Urothelium cell line (cell line): ENCODE measurements at places on chromosomes 1 and 21.

DNA sequence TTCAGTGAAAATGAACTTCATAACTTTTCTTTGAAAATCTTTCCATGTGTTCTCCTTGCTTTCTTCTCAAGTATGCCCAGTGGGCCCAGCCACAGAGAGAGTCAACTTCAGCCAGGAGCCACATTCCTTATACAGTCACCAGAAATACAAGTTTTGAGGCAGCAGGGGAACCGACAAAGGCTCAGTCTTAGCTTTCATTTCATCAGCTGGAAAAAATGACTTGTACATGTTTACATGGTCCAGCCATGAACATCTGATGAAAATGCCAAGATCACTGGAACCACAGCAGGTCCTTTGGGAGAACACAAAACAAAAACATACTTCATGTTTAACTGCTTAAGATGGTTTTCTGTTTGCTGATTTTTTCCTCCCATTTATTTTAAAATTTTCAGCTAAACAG lies 72.5 kb downstream of the SYDE2 start:
- DNase-seq: no peak

DNA sequence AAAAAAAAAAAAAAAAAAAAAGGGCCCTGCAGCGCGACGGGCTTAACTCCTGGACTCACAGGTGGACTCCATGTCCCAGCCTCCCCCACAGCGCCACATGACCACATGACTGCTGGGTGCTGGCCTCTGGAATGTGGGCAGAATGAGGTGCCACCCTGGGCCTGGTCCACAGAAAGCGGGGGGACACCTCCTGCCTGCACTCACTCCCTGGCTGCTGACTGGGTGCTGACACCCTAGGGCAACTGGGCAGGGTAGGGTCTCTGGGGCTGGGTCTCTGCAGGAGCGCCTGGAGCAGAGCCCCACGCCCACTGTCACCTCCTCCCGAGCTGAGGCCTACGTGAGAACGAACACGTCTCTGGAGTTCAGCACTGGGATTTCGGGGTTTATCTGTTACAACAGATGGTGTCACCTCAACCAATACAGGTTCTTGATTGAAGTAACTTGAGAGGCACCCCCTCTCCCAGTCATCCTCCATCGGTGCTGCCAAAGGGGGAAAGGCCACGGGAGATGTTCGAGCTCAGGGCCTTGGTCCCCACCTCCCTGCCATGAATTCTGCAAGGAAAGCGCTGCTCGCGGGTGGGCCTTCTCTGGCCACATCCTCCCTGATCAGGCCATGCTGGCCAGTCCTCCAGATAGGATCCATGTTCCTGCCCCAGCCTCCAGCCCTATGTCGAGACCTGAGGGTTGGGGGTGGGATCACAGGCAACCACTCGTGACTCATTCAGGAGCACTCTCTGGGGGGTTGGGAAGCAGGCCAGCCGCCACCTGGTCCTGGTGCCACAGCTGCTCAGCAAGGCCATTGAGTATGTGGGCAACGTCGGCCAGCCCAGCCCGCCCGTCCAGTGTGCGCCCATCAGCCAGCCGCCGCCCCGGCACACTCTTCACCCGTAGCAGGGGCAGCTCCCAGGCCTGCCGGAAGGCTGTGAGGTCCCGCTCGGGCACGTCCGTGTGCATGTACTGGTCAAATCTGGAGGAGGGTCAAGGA lies 5.4 kb downstream of the CPLANE2 start:
- DNase-seq: peak; percentile 45

GRCh38 chr1:204705493-204705811 lies 19.9 kb upstream of the LRRN2 start:
- no peak for DNase-seq

- DNase-seq: no peak
Measured at GRCh38 chr1:235017191-235017590, 111.4 kb downstream of the TOMM20 start.

GRCh38 chr1:41285818-41286217 lies 43.7 kb upstream of the SCMH1 start:
- no peak for DNase-seq

GRCh38 chr1:94090761-94091160 lies 30.2 kb downstream of the ABCA4 start:
- DNase-seq: no peak

- no peak for DNase-seq
Measured at GRCh38 chr1:22471078-22471477, 19.4 kb downstream of the ZBTB40 start.

- DNase-seq: no peak
Measured at GRCh38 chr1:163263818-163264655, 57.7 kb upstream of the NUF2 start.

DNA sequence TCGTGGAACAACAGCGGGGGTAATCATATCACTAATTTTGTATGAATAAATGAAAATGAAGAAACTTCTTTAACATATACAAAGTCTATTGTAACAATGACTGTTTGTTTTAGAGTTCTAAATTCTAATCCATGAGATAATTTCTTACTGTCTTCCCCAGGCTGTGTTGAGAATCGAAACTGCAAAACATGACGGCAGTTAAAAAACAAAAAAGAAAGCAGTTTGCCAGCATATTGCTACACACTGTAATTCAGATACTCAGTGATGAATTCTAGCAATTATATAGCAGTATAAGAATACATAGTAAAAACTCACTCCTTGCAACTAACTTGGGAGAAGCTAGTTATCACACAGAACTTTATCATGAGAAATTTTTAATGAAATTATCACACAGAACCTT lies 22.1 kb downstream of the INSL5 start:
- no peak for DNase-seq

- no peak for DNase-seq
Measured at GRCh38 chr1:171769754-171770153, 11.7 kb upstream of the METTL13 start.

DNA sequence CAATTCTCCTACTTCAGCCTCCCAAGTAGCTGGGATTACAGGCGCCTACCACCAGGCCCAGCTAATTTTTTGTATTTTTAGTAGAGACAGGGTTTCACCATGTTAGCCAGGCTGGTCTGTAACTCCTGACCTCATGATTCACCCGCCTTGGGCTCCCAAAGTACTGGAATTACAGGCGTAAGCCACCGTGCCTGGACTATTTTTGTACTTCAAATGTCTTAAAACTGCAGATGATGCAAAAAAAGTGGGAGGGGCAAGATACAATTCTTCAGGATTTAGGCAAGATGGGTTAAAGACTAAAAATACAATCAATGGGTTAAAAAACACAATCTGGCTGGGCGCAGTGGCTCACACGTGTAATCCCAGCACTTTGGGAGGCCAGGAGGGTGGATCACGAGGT lies 4.7 kb downstream of the SCAF4 start:
- no peak for DNase-seq

GRCh38 chr1:31792116-31792515 lies 23.7 kb downstream of the SPOCD1 start:
- no peak for DNase-seq

DNA sequence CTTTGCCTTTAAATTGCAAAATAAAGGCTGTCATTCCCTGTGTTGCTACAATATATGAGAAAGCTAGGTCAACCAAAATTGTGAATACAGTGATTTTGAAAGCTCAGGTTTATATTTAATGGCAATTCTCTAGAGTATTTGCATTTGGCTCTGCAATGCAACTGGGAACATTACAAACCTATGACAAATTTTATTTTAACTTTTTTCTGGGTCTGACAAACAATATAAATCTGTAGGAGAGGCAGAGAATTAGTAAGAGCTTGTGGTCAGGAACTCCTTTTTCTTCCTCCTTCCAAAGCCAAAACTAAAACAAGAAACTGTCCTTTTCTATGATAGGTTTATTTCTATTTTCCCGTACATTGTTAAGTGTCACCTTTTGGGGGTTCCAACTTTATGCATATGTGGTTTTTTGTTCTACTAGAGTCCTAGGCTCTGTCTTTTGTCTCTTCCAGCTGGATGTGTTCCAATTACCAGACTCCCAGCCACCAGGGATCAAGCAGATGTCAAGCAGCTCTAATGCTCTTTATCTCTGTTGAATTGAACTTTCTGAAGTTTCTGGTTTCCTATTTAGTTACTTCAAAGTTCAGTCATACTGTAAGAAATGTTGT lies 106.9 kb downstream of the ASH1L start:
- no peak for DNase-seq

DNA sequence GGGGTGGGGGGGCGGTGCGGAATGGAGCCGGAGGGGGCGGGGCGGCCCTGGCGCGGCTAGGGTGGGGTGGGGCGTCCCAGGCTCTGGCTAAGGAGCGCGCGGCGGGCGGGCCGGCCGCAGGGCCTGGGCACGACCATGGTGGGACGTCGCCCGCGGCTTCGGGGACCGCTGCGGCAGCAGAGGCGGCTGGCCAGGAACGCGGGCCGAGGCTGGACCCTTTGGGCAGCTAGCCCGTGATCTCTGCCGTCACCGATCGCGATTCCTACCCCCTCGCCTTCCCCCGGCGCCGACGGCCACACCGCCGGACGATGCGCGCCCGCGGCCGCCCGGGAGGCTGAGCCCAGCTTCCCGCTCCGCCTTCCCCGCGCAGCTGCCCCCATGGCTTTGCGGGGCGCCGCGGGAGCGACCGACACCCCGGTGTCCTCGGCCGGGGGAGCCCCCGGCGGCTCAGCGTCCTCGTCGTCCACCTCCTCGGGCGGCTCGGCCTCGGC lies at the start of gene MAP3K21:
Gene MAP3K21 (plus strand): TSS at position 74 of the 491 bp plus-strand sequence. CDS start 305 bp downstream, at position 379.
- no peak for DNase-seq

GRCh38 chr1:92709738-92710137 lies 75.2 kb downstream of the EVI5 start:
- peak; percentile 15 for DNase-seq

DNA sequence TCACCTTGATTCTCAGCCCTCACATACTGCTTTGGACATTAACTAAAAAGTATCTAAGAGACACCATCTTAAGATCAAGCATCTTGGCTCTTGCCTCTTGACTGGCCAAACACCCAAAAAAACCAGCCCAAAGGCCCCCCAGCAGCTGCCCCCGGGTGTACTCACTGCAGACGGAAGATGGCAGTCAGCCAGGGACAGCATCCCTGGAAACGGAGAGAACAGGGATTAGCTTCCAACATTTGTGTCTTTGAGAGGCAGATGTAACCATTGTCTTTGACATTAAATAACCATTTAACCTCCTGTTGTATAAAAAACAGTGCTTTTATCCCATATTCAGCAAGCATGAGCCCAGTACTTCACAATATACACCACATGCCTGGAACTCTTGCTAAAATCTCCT lies 11.3 kb downstream of the TMEM63A start:
- no peak for DNase-seq

- no peak for DNase-seq
Measured at GRCh38 chr1:229047840-229048620, 222.9 kb upstream of the RAB4A start.

DNA sequence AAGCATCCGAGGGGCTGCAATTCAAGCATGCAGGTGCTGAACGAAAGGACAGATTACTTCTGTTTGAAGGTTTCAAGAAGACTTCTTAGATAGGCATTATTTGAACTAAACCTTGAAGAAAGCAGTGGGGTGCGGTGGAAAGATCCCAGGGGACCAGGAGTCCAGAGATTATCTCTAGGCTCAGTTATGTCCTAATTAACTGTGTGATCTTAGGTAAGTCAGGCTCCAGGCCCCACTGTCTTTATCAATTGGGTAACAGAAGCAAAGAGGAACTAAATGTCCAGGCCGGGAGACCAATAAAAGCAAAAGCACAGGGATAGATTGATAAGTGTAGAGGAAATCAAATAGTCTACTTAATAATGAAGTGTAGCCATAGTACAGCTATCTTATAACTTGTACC lies 72.9 kb upstream of the CDC42BPA start:
- no peak for DNase-seq

DNA sequence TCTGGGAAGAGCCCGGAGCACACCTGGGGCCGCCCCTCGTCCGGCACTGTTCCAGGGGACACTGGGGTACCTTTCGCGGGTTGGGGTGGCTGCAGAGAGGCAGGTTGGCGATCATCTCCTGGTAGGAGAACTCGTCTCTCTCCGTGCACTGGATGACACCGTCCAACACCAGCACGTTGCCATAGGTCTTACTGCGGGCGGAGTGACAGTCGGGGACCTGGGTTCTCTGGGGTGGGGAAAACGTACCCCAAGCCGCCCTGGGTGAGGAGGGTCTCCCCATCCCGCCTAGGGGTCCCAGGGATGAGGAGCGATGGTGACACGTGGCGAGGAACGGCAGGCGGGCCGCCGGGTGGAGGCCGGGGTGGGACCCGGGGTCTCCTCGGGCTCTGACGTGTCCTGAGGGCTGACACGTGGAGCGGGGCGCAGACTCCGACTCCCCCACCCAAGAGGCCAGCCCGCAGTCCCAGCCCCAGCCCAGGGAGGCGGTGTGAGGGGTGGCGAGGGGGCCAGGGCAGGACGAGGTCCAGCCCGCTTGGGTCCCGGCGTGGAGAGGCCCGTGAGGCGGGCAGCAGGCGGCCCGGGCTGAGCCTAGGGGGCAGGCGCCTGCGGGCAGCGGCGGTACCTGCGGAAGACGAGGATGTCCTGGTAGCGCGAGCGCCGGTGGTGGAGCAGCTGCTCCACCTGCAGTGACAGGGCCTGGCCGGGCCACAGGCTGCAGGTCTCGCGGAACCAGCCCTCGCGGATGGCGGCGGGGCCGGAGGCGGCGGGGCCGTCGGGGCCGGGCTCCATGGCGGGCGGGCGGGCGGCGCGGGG lies 457 bp downstream of the SRM start:
- DNase-seq: peak; percentile 30

DNA sequence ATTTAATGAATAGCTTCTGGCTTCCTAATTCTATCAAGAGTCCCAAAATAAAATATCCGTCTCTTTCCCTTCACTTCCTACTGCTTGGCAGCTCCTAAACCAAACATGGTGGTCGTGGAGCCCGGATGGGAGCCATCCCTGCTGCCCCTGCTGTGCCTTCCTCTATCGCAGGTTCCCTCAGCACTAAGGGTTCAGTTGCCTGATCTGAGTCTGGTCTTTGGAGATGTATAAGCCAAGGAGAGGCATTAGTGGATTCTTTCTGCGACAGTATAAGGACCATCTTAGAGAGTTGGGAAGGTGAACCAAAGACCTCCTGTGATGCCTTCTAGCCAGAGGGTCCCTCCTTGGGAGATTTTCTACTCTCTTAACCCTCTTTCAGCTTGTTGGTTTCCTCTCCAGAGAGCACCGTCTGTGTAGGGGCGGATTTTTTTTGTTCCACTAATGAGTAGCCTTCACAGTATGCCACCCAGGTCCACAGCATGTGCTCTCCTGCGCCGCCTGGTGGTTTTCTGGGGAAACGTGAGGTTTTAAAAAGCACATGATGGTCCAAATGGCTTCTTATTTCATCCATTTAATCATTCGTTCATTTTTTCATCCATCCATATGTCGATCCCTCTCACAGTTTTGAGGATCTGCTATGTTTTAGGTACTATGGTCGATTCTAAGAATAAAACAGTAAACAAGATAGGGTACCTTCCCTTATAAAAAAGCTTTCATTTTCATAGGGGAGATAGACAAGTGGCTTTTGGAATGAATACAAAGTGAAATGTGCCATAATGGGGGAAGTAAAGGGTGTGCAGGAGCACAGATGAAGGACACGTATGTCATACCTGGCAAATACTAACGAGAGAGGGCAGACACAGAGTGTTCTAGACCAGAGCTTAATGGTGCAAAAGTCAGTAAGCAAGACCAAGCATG lies 71.0 kb downstream of the NFASC start:
- peak; percentile 72 for DNase-seq

DNA sequence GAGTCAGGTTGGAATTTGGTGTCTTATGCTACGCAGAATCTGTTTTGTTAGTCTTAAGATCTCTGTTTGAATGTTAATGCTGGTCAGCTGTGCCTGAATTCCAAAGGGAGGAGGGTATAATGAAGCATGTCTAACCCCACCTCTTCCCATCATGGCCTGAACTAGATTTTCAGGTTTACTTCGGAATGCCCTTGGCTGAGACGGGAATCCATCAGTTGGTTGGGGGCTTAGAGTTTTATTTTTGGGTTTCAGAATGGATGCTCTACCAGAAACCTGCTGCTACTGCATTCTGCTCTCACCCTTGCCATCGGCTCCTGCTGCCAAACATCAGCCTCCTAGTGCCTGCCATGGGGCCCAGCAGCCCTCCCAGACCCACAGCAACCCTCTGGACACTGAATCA lies 24.1 kb upstream of the ETV3 start:
- DNase-seq: no peak
